NCI-H2107 (cell line): ENCODE measurements at places on chromosomes 1 and 21.

- no peak for DNase-seq
Measured at GRCh38 chr1:237903961-237904360, 13.2 kb upstream of the ZP4 start.

DNA sequence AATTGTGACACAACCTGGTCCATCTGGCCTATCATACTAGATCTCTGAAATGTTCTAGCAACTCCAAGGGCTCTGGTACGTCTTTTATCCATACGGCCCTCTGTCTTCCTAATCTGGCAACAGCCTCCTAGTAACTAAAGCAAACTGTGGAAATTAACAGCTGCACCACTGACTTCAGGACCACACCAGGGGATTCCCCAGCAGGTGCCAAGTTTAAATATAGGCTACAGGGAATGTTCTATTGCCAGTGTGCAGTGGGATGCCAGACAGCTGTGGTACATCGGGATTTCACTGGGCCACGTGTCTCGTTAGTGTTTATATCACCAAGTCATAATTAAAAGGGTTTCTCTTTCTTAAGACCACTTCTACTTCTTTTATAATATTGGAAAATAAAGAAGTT is 94.3 kb downstream of the RGS2 start:
- no peak for DNase-seq

- no peak for DNase-seq
Measured at GRCh38 chr1:11842154-11843041, 5.2 kb downstream of the NPPA start.

DNA sequence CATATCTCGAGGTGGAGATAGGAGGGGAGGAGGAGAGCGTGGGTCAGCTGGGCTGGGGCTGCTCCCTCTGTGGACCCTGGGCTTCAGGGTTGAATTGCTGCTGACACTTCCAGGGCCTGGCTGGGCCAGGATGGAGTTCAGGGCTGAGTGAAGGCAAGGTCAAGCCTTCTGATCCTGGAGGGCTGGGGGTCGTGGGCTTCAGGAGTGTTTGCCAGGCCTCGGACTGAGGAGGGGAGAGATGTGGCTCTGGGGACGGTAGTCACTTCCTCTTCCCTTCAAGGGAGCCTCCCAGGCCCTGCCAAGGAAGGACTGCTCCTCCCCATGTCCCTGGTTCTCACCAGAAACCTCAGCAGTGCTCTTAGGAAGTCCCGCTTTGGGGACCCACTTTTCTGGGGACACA is 12.1 kb upstream of the FAM131C start:
- DNase-seq = no peak

GRCh38 chr1:236465959-236466303 is 57.9 kb upstream of the LGALS8 start:
- DNase-seq = no peak

DNA sequence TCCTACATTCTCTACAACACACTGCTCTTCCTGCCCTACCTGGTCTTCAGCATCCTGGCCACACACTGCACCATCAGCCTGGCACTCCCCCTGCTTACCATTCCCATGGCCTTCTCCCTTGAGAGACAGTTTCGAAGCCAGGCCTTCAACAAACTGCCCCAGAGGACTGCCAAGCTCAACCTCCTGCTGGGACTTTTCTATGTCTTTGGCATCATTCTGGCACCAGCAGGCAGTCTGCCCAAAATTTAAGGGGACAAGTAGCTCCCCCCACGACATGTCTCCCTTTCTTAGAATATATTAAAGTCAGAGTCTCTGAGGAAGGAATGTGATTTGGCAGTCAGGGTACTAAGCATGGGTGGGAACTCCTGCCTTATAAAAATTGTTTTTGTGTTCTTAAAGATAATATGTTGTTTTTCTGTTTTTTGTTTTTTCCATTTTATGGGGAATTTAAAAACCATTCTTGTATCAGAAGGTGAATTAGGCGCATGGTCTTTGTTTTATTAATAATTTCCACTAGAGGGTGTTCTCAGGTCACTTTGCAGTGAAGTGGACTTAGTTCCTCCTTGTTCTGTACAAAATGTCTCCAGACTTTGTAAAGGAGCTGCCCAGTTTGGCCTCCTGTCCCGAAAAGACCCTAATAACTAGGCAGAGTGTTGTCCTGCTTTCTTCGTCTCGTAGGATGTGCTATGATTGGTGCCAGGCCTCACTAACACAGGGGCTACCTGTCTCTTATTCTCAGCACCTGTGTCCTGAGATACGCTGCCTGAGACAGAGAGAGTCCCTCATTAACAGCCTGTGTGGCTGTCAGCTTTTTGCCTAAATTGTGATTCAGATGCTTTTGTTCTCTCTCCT is 13.1 kb downstream of the UBIAD1 start:
- DNase-seq = no peak

DNA sequence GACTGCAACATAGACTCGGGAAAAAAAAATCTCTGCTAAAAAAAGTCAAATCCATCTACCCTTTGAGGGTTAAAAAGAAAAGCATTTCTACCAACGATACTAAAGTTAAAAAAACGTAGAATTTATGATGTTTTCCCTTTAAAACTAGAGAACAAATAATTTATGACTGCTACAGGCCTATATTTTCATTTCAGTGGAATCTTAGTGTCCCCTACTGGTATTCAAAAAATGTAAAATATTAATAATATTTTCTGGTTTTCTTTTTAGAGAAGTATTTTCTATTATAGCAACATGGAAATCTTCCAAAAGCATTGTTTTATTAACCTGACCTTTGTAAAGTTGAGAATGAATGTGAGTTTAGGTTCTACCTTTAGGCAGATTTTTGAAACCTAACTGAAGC is 1582.2 kb downstream of the MRPL39 start:
- DNase-seq = no peak

GRCh38 chr1:5619469-5619868 is 372.8 kb downstream of the NPHP4 start:
- no peak for DNase-seq

GRCh38 chr1:181090641-181091126 is 2.2 kb downstream of the IER5 start:
- DNase-seq = no peak
